Right atrium auricular region (tissue), 2 donors: ENCODE measurements at places on chromosomes 13 and 19.

DNA sequence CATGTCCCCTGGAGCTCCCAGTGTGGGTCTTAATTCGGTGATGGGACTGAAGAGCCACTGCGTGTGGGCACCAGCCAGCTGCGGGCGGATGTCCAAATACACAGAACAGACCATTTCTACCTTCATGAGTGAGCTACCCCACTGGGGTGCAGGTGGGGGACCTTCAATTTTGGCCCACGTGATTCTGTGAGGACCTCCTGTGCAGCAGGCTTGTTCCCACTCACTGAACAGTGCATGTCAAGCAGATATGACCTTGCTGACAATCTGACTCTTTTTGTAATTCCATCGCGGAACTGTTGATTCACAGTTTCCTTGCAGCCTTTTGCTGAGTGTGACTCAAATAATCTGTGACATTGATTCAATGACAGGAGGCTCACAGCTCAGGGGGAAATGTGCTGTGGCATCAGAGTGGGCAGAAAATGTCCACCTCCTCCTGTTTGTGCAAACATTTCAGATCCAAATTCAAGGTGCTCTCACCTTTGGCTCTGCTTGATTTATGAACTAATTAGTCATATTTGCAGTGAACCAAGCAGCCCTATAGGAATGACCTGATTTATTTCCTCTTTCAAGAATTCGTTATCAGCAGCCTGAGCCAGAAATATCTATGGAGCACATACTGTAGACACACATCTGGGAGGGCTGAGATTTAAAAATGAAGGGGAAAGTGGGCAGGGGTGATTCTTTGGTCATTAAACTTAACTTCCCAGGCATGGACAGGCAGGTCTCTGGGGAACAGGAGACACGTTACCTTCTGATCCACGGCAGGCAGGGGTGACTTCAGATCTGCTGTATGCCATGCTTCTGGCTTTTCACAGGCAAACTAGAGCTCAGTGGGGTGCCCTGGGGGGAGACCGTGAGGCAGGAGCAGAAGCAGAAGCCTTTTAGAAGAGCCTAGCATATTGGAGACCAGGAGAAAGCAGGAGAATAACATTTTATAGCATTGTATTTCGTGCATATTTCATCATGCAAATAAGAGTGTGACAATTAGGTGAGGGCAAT lies 170.0 kb upstream of the KL start:
- DNase-seq: no peak
- H3K36me3 ChIP-seq: no peaks in the 10 kb centered on the region
- peaks cover 20% of the 10 kb centered on the region for H3K4me1 ChIP-seq
- no peak overlapping the region for H3K27ac ChIP-seq

DNA sequence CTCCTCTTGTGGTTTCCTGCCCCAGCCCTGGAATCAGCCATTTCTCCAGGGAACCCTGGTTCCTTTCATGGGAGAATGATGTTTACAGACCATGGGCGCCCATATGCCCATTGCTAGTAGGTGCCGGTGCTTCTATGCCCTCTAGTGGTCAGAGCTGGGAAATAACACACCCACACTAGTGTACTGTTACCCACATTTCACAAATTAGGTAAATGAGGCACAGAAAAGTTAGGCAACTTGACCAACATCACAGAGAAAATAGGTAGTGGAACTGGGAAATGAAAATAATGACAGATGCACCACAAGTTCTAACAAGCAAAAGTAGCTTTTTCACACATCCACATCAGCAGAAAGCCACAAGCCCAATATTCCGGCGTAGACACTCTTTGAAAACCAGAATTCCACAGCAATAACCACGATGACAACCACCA lies 1.3 kb upstream of the CEACAM3 start:
- no peaks in the 10 kb centered on the region for H3K27me3 ChIP-seq
- no peak overlapping the region for H3K4me3 ChIP-seq
- H3K36me3 ChIP-seq: no peaks in the 10 kb centered on the region
- no peak for DNase-seq
- H3K4me1 ChIP-seq: no peaks in the 10 kb centered on the region

DNA sequence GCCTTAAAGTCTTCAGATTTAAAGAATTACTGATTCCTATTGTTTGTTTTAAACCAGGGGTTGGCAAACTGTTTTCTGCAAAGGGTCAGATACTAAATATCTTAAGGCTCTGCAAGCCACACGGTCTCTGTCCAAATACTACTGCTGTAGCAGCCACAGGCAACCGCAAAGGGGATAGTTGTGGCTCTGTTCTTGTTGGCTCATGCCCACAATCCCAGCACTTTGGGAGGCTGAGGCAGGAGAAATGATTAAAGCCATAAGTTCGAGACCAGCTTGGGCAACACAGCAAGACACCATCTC lies 22.4 kb downstream of the RANBP3 start:
- H3K36me3 ChIP-seq: no peaks in the 10 kb centered on the region
- DNase-seq: no peak
- H3K4me1 ChIP-seq: peaks cover 100% of the 10 kb centered on the region
- H3K27me3 ChIP-seq: no peaks in the 10 kb centered on the region

DNA sequence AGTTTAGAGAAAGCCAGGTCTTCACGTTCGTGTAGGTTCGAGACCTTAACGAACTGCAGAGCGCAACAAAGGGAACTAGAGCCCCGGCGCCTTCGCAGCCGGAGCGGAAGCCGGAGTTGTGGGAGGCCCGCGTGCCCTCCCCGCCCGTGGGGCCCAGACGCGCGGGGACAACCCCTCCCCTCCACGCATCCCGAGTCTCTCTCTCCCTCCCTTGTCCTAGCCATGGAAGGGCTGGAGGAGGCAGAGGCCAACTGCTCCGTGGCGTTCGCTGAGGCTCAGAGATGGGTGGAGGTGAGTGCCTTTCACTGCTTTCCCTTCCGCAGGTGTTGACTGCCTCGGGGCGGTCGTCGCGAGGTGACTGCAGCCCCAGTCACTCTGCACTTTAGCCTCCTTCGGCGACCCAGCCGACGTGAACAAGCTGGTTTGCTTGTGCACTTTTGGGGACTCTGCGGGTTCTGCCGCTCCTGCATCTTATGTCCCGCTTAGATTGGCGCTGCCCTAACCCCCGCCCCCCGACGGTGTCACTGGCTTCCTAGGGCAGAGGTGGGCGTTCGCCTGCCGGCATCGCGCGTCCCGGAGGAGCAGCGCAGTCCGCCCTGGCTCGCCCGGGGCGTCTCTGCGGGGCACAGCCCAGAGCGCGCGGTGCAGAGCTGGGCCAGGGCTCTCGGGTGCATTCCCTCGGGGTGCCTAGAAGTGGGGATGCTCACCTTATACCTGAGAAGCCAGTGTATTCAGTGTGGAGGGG lies 478 bp downstream of the LMO7 start:
- DNase-seq: no peak
- H3K36me3 ChIP-seq: no peaks in the 10 kb centered on the region
- H3K4me3 ChIP-seq: peak overlapping the region; percentile 52
- H3K4me1 ChIP-seq: peaks cover 12% of the 10 kb centered on the region
- H3K27ac ChIP-seq: peak overlapping the region; percentile 46
- H3K27me3 ChIP-seq: no peaks in the 10 kb centered on the region

DNA sequence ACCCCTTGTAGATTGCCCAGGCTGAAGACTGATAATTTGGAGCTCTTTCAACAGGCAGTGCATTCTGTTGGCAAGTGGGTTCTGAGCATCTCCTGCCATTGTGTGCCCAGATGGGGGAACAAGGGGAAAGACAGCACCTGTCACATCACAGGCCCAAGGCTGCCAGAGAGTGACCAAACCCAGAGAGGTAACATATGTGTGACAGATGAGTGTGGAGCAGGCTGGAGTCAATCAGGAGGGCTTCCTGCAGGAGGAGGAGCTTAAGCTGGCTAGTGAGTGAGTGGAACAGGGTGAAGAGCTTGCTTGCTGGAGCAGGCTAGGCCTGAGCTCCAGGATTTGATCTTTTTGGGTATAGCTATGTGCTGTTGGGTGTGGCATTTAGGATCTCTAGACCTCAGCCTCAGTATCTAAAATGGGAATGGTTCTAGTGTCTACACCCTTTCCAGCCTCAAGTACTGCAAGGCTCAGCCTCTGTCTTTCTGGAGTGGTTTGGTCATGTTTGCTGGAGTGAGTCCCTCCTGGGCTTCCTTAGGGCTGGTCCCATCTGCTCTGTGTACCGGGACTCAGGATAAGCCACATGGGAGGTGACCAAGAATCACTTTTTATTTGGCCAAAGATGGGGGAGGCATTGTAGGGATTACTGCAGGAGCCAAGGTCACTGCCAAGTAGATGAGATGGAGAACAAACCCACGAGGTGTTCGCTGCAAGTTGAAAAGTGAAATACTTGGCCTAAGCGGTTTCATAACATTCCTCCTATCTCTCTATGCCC lies 152.4 kb upstream of the TSHZ3 start:
- H3K27ac ChIP-seq: no peak overlapping the region
- peak; percentile 32 for DNase-seq
- no peak overlapping the region for H3K4me3 ChIP-seq
- no peaks in the 10 kb centered on the region for H3K36me3 ChIP-seq

DNA sequence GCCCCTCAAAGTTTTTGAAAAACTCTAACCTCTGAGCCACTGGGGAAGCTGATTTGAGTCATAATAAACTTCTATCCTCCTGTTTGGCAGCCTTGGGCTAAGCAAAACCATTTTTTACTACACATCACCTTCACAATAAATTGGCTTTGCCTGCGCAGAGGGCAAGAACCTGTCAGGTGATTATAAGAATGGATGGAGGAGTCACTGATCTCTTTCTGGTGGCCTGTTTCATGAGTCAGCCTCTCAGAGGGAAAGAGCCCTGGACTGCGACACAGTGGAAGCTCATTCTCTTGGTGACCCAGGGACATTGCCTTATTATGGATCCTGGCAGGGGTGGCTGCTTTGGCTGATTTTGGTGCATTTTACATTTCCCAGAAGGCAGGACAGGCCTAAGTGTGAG lies 17.5 kb upstream of the PSG9 start:
- H3K36me3 ChIP-seq: no peaks in the 10 kb centered on the region
- no peaks in the 10 kb centered on the region for H3K27me3 ChIP-seq
- H3K4me3 ChIP-seq: no peak overlapping the region
